ENCODE measurements at places on chromosomes 5 and 9.
A peak's percentile ranks its signal among the peaks of the same experiment; 100 is the strongest.

GRCh38 chr5:73901043-73901442 is 275.0 kb downstream of the ARHGEF28 start:
- DNase-seq: no peak

DNA sequence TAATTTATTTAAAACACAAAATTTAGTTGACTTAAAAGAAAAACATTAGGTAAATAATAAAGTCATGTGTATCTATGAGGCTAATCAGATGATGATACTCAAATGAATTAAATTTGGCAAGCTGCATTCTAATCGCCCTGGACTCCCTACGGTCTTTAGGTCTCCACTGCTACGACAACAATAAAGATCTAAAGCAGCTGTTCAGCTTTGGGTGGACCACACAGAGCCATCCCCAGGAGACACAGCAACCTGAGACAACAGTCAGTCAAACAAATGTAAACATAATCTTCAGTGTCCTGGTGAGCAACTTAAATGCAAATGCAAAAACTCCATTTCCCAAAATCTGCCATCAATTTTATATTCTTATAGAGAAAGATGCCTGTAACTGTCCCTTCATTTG is 65.5 kb downstream of the MCTP1 start:
- no peak for DNase-seq

DNA sequence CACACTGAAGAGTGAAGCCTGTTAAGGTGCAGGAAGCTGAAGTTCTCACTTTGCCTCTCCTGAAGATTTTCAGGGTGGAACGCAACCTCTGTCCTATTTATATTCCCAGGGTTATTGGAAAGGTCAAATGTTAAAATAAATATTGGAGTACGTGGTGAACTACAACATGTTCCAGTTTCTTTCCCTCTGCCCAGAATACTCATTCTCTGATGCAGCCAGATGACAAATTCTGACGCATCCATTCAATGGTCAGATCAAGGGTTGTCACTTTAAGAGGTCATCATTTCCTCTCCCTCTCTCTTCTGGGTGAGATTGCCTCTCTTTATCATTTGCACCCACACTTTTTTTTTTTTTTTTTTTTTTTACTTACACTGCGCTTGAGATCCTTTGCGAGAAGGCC is 277.1 kb downstream of the BRINP1 start:
- DNase-seq: no peak

DNA sequence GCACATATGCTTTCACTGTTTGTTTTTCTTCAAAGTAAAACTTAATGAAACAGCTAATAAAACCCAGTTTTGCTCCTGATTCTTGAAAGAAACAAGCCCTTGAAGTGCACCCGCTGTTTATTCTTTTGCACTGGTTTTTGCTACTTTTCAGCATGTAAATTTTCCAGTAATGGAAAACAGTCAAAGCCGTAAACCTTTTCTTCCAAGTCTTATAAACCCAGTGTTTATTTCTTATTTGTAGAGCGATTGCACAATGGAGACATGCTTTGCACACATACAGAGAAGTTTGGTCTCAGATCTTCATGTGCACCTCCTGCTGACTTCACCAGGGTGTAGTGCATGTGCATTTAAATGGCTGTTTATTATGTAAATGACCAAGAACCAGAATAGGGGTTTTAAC is 51.8 kb downstream of the ATG10 start:
- DNase-seq: no peak

- no peak for DNase-seq
Observed at GRCh38 chr5:53906736-53907135, 346.3 kb downstream of the NDUFS4 start.

GRCh38 chr9:89139455-89139854 is 39.2 kb downstream of the SHC3 start:
- DNase-seq: no peak

DNA sequence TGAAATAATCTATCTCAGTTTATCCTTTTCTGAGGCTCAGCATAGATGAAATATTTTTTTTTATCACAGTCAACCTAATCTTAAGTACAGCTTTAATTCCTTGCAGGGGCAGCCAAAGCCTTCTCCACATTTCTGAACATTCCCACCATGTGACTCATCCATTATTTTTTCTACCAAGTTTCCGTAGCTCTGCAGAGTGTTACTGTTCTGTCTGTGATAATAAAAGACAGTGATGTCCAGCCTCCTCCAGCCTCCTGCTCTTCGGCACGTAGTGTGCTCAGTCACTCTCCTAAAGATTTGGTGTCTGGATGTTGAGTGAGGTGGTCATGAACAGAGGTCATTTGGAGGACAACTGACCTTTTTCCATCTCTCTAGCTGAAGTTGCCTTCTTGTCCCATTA is 338.1 kb upstream of the ADAMTS16 start:
- no peak for DNase-seq

- no peak for DNase-seq
Observed at GRCh38 chr5:179253730-179254129, 91.5 kb downstream of the ADAMTS2 start.

- DNase-seq: no peak
Observed at GRCh38 chr9:87086221-87086818, 139.0 kb upstream of the GAS1 start.

DNA sequence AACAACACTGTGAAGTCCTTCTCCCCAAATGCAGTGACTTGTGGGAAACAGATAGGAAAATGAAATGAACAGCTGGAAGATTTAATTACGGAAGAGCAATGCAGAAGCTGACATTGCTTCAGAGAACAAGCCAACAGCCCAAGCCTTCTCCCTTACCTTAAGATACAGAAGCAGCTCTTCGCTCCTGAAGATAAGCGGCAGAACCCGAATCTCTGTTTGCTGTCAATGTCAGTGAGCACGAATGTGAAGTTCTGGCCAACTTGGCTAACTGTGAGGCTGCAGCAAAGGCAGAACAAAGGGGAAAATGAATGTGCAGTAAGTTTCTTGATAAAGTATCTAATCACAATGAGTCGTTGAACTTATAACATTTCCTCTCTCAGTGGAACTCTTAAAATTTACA is 172.4 kb downstream of the DENND1A start:
- no peak for DNase-seq

GRCh38 chr9:14272927-14273528 is 40.9 kb downstream of the NFIB start:
- no peak for DNase-seq

DNA sequence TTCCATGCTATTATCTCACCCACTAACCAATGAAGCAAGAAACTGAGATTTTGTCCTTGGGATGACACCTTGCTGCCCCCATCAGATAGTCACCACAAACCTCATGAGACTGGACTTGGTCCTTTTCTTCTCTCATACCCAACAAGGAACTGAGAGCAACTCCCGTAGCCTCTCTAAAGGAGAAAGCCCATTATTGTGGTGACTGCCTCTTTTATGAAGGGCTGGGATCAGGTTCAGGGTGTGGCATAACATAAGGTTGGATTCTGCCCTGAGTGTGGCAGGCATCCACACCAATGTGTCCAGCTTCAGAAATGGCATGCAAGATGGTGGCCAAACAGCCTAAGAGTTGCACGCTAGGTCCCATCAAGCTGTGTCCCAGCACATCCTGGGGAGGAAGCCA is 1.3 kb upstream of the ACTL7A start:
- DNase-seq: no peak

- DNase-seq: no peak
Observed at GRCh38 chr9:129693741-129694140, 28.3 kb downstream of the PRRX2 start.

DNA sequence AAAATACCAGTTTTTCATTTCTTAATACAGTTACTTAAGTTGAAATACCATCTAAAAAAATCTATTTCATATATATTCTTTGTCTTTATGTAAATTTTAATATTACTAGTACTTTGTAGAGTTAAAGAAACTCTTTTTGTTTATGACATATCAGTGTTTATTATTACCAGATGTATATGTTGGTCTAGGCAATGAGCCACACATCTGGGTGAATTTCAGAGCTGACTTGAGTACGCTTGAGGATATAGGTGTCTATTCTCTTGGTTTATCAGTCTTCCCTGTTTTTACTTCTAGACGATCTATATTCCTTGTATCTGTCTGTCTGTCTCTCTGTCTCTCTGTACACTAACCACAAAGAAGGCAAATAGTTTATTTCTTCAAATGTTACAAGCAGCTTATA is 2.9 kb downstream of the SMAD5 start:
- no peak for DNase-seq

DNA sequence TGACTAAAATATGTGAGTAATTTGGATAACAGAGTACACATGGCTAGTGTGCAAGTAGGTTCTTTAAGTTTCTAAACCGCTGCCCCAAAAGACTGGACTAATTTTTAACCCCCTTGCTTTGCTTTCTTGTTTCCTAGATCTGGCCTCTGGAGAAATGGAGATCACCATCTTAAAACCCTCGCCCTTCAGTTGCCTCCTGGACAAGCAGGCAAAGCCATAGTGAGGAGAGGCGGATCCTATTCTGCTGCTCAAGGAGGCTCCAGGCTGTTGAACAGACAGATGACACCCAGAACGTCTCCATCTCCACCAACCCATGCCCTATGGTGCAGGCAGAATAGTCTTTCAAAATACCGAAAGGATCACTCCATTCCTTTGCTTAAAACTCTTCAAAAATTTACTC is 28.6 kb upstream of the ALDH1A1 start:
- no peak for DNase-seq

DNA sequence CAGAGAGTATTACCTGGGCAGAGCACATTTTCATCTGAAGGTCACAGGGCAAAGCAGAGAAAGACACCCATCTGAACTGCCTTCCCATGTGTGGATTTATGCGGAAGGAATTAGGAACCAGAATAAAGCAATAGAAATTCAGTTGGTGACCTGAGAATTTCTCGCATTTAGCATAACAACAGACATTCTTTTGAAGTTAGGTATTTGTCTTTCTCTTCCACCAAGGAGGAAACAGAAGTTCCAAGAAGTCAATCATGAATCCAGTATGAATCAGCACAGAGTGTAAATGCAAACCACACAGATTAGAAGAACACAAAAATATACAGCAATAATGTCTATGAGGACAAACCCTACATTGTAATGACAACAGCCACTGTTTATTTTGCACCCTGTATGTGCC is 515.2 kb upstream of the BRINP1 start:
- DNase-seq: no peak

GRCh38 chr9:107750741-107751566 is 261.4 kb upstream of the KLF4 start:
- peak; percentile 96 for DNase-seq

- no peak for DNase-seq
Observed at GRCh38 chr9:88533951-88534455, 975 bp upstream of the NXNL2 start.

GRCh38 chr9:114546851-114547250 is 40.7 kb upstream of the ATP6V1G1 start:
- DNase-seq: no peak

GRCh38 chr5:135973323-135974020 is 18.7 kb upstream of the LECT2 start:
- no peak for DNase-seq

GRCh38 chr9:83505282-83505681 is 32.9 kb downstream of the FRMD3 start:
- no peak for DNase-seq

DNA sequence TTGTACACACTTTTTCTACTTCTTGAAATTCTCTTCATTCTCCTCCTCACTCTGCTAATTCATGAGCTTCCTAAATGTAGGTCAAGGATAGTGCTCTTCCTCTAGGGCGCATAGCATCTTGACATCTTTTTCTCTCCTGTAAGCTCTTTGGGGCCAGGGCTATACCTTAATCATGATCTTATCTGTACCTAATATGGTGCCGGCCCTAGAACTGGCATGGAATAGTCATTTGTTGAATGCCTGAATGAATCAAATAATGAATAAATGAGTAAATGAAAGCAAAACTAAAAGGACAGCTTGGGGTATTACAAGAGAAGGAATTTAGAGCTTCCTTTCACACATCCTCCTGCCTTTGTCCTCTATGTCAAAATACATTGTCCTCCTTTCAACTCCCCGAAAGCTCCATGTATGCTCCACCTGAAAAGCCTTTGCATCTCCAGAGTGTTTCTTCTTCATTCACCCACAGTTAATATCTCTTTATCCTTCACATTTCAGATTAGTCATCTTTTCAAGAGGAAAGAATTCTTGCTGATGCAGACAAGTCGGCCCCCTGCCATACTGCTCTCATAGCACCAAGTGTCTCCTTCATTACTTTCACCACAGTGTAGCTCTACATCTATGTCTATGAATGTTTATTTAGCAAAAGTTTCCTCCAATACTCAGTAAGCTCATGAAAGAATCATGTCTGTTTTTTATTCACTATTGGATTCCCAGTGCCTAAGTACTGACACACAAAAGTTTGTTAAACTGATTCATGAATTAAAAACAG is 16.4 kb upstream of the PPP2R2B start:
- peak; percentile 7 for DNase-seq

DNA sequence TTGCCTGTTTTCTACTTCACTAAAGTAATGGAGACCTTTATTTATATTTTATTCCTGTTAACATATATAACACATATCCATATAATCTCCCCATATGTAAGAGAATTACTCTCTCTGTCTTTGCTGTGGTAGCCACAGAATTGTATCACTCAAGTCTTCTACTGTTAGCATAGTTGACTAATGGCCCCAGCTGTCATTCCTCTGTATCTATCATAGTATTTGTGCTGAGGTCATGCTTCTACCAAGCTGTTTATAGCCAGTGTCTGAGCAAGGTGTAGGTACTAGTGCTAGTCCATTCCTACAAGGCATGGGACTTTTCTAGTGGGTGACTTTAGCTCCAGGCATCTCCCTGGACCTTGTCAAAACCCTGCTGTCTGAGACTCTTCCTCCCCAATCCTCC is 244.1 kb downstream of the KIAA0825 start:
- no peak for DNase-seq

GRCh38 chr5:36301858-36302603 is at the start of gene RANBP3L:
RANBP3L (minus strand) TSS chr5:36301902; CDS start chr5:36301416, 486 bp downstream.
- peak; percentile 5 for DNase-seq

DNA sequence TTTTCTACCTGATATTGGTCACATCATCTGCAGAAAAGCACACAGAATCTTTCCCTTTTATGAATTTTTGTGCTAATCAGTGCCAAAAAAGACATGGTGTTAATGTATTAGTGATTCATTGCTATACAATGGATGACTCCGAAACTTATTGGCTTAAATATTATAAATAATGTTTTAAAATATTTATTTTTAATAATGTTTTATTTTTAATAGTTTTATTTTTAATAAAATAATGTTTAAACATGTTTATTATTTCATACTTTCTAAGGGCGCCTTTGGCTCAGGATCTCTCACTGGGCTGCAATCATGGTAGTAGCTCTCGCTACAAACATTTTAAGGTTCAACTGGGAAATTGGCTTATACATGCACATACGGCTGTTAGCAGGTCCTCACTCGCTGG is 65.7 kb downstream of the CDH12 start:
- DNase-seq: no peak

- no peak for DNase-seq
Observed at GRCh38 chr5:60410427-60410826, 289.5 kb downstream of the DEPDC1B start.

DNA sequence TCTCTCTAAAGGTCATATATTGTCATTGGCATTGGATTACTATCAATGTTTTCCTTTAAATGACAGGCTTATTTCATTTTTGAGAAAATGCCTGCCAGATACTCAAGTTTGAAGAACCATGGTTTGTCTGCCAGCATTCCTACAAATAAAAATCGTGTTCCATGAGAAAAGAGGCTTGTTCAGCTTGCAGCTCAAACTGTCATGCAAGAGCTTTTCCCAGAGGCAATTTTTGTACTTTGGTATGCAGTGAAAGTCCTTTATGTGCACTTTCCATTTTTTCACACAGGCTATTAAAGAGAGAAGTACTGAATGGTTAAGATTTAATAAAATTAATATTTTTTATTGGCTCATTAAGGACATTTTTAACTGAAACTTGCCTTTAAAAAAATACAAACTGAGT is 110.4 kb downstream of the FBXO4 start:
- no peak for DNase-seq

GRCh38 chr5:137734962-137735554 is 831 bp downstream of the KLHL3 start:
- DNase-seq: no peak

All from AG04449 (cell line).